Activated CD8-positive, alpha-beta memory T cell treated with anti-CD3 and anti-CD28 coated beads for 48 hours (primary cell): ENCODE measurements at places on chromosomes 4 and X.

GRCh38 chr4:98586291-98586961, 72.0 kb downstream of the TSPAN5 start:
- no peak for DNase-seq

DNA sequence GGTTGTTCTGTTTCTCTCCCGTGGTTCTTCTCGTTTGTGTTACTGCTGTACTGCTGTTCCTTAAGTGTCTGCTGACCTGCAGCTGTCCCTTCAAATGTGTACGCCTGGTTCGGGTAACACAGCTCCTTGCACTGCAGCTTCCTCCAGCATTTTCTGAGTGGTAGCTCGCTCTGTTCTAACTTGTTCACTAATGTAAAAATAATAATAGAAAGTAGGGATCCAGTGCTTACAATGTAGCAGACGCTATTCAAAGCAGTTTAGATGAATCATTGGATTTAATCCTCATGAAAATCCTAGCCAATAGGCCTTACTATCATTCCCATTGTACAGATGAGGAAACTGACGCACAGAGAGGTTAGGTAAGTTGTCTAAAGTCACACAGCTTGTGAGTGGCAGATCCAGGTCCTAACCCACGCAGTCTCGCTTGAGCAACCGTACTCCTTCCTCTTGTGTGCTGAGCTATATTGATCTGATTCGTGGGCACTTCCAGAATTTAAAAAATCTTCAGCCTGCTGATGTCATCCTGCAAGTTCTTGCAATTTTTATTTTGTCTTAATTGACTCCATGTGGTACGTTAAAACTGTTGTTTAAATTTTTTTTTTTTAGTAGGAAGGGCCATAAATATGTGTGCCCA, 448.2 kb upstream of the FAT1 start:
- no peak for DNase-seq

GRCh38 chr4:2102045-2102883, 43.1 kb downstream of the NAT8L start:
- no peak for DNase-seq

DNA sequence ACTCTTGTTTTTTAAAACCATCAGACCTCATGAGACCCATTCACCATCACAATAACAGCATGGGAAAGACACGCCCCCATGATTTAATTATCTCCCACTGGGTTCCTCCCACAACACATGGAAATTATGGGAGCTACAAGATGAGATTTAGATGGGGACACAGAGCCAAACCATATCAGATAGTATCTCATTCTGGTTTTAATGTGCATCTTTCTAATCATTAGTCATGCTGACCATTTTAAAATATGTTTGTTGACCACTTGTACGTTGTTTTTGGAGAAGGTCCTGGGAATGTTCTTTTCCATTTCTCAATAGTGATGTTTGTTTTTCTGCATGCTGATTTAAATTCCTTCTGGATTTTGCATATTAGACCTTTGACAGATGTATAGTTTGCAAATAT, 119.0 kb downstream of the RTL3 start:
- DNase-seq = no peak

GRCh38 chr4:124632439-124632838, 80.1 kb downstream of the ANKRD50 start:
- DNase-seq = no peak

GRCh38 chr4:67393699-67394281, 151.5 kb downstream of the CENPC start:
- no peak for DNase-seq

- DNase-seq = no peak
These were observed 39.0 kb downstream of the GUCY1A1 start for GRCh38 chr4:155705664-155706063.

- no peak for DNase-seq
These were observed 761.5 kb upstream of the GRIA3 start for GRCh38 chrX:122422547-122422946.

DNA sequence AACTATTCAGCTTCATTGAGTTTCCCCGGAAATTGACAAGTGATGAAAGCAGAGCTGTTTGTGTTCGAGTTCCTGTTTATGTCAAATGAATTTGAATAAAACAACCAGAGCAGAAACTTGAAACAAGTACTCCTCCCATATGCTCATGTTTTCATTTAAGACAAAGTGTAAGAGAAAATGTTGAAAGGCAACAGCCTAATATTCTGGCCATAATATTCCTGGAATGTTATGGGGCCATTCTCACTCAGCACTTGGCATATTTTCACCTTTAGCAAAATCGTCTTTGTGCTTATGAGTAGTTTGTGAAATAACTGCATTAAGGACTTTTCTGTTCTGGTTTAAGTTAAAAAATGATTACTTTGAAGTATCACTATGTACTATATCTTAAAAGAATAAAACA, 276.0 kb upstream of the FAT1 start:
- no peak for DNase-seq

- DNase-seq = no peak
These were observed 19.5 kb upstream of the PDCL2 start for GRCh38 chr4:55611358-55612059.

DNA sequence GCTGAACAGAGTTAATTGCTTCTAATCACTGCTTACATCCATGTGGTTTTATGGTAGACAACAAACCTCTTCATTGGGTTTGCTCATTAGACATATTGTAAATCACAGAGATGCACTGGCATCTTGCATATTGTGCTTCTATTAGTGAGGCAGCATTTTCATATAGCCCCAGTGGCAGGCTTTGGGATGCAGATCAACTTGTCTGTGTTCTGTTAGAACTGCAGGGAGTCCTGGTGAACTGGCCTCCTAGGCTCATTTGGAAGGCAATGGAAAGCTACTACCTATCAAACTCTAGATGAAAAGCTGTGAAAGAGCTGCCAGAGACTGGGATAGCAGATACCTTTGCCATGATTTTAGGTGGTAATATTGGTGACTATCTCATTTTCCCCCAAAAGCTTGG, 108.8 kb downstream of the NAA11 start:
- no peak for DNase-seq

GRCh38 chrX:154602766-154603437, 16.2 kb downstream of the CTAG1B start:
- DNase-seq = no peak

GRCh38 chr4:158802914-158803313, 34.1 kb downstream of the FNIP2 start:
- no peak for DNase-seq

- DNase-seq = no peak
These were observed 175.7 kb upstream of the MXRA5 start for GRCh38 chrX:3522101-3522650.

GRCh38 chr4:83910693-83911092, 374.8 kb downstream of the GPAT3 start:
- DNase-seq = no peak

GRCh38 chr4:89175611-89176010, 64.3 kb downstream of the TIGD2 start:
- DNase-seq = no peak

GRCh38 chr4:147570616-147571015, 46.6 kb upstream of the TMEM184C start:
- DNase-seq = no peak

DNA sequence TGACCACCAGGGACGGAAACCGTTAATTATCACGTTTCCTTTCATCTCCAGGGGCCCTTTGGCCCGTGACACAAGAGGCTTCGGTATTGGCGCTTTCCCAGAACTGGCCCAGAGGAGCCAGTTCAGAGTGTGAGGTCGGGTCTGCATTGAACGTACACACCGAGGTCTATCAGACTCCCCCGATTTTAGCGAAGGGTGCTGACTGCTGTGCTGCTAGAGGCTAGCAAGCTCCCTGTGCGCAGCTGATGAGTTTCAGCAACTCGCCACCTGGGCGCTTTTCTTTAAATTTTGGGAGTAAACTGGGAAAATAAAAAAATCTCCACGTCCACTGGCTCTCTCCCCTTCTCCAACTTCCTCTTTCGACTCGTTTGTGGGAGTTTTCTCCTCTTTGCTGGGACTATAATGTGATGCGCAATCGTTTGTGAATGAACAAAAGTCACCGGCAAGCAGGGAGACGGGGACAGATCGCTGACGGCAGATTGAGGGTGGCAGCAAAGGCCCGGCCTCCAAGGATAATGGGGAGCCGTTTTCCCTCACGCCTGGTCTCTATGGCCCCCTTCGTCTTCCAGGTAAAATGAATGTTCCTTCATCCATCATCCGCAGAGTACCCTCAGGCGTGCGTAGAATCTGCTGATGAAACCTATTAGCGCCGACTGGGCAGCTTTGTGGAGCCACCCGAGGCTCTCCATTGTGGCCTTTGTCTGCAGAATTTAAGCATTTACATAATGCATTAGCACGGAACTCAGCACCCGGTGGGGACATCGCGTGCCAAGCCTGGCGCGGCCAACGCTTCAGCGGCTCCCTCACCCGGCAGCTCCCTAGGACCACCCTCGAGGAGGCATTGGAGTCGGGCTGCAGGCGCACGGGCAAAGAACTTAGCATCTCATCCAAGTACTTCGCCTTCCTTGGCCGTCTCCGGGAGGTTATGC, 1.6 kb upstream of the LRAT start:
- DNase-seq = no peak

GRCh38 chr4:189060104-189060503, 880.6 kb upstream of the FRG1 start:
- DNase-seq = no peak

DNA sequence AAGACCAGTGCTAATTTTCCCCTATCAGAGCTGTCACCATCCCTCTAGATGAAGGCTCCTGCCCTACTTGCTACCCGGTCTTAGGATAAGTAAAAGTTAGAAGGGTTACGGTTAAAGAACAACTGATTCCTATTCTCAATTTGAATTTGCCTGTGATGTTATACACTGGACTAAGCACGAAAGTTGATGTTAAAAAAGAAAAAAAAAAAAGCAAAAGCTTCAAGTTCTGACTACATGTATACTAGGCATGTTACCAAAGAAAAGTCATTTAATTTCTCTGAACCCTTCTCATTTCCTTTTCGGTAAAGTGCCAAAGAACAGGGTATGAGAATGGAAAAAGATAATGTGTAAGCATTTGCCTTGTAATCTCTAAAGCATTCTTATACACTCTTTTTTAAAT, 1.4 kb upstream of the PPID start:
- DNase-seq = no peak

GRCh38 chr4:188819233-188819632, 680.0 kb downstream of the TRIML1 start:
- no peak for DNase-seq

GRCh38 chr4:105657117-105657765, 51.2 kb downstream of the INTS12 start:
- no peak for DNase-seq

DNA sequence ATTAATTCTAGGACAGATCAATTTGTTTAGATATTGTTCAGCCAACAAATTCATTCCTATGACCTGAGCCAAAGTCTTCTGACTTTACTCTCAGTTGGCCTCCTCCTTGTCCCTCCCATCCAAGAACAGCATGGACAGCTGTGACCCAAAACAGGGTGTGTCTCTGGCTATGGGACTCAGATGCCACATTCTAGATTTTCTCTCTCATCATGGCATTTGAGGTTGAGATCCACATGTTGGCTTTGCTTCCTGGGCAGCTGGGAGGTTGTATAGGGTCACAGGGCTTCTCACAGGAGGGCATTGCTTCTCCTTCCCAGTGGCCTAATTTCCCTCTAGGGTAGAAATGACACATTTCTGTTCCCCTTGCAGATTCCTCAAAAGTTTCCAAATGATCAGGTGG, 22.6 kb upstream of the EGF start:
- no peak for DNase-seq

- DNase-seq = no peak
These were observed 130.9 kb upstream of the FAM9B start for GRCh38 chrX:9164533-9165426.

DNA sequence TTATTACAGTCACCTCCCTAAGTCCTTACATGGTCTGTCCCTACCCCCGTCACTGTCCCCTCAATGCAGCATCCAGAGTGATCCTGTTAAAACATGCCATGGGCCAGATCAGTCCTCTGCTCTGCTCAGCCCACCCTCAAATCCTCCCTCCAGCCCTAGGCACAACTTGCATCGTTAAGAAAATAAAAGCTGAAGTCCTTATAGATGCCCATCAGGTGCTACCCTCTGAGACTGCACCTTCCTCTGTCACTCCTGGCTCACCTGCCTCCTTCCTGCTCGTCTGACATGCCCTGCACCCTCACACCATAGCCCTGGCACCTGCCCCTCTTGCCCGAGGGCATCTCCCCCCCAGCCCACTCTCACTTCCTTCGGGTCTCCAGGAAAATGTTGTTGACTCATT, 4.1 kb downstream of the STK32B start:
- no peak for DNase-seq

- no peak for DNase-seq
These were observed 102.4 kb downstream of the CPE start for GRCh38 chr4:165481053-165481835.

DNA sequence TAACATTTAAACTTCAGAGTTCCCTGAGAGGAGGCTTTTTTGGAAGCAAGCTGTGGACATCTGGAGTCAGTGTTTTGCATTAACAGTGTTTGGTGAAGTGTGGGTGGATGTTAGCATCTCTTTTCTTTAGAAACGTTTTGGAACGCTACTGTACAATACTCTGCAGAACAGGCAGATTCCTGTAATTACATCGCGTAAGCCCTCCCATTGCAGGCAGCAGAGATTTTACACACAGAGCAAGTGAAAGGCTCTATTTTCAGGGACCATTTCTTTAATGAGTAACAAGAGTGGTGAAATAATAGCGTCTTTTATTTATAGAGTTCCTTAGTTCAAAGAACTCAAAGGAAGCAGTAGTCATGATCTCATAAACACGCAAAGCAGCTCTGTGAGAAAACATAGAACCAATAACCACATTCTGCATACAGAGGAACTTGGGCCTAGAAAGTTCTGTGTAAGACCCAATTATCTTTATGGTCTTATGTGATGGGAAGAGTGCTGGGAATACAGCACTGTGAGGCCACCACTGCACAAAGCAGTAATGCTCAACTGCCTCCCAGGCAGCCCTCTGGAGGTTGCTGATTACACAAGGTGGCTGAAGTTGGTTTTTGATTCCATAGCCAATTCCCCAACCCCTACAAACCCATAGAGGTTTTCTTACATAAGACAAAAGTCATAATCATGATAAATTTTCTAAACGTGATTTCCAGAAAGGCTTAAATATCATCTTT, 298.7 kb upstream of the EPHA5 start:
- no peak for DNase-seq

DNA sequence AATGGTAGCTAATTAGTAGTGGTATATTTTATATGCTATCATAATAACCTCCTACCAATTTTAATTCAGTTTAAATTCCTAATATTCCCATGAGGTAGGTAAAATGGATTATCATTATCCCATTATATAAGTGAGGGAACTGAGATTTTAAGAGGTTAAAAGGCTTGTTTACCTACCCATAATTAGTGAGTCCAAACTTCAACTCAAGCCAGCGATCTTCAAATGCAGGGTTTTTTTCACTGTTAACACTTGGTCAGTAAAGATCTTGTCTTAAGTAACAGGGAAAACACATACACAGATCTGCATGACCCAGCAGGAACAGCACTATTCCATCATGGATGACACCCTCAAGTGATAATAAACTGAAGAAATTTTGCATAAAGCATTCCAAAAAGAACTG, 31.3 kb downstream of the FABP2 start:
- DNase-seq = no peak

DNA sequence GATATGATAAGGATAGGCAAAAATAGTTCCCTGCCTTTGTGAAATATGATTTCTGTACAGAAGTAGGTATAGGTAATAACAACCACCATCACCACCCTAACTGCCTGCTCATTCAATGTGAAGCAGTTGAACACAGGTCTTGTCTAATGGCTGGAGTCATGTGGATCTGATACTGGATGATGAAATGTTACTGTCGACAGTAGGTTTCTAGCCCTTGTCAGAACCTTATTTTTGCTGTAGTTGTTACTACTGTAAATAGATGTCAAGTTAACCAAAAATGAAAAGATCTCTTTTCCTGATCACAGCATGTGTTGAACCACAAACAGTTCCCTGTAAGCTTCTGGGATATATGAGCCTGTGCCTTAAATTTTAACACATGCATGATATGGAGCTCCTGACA, 142.9 kb downstream of the FRAS1 start:
- no peak for DNase-seq
